ENCODE measurements at places on chromosomes 5 and 9.

GRCh38 chr9:21904776-21905175 is 89.4 kb downstream of the CDKN2A start:
- DNase-seq = no peak

GRCh38 chr5:71740015-71740753 is 21.1 kb downstream of the CARTPT start:
- no peak for DNase-seq

DNA sequence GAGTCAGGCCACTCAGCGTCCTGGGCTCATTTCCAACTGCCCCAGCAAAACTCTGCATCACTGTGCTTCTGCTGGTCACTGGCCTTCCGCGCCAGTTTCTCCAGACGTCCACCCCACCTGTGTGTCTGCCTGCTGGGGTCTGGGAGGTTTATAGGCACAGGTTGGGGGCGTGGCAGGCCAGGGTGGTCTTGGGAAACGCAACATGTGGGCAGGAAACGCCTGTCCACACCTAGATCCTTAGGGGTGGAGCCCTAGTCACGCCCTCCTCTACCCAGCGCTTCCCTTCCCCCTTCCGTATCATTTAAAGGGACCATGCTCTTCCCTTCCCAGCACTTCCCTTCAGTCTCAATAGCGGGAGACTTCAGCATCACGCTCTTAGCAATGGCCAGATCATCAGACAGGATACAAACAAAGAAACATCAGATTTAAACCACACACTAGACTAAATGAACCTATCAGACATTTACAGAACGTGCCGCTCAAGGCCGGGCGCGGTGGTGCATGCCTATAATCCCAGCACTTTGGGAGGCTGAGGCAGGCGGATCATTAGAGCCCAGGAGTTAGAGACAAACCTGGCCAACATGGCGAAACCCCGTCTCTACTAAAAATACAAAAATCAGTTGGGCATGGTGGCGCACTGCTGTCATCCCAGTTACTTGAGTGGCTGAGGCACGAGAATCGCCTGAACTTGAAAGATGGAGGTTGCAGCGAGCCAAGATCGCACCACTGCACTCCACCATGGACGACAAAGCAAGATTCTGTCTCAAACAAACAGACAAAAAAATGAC is 11.8 kb upstream of the BTNL9 start:
- no peak for DNase-seq

GRCh38 chr5:139543423-139543991 is 17.6 kb upstream of the UBE2D2 start:
- DNase-seq = no peak

DNA sequence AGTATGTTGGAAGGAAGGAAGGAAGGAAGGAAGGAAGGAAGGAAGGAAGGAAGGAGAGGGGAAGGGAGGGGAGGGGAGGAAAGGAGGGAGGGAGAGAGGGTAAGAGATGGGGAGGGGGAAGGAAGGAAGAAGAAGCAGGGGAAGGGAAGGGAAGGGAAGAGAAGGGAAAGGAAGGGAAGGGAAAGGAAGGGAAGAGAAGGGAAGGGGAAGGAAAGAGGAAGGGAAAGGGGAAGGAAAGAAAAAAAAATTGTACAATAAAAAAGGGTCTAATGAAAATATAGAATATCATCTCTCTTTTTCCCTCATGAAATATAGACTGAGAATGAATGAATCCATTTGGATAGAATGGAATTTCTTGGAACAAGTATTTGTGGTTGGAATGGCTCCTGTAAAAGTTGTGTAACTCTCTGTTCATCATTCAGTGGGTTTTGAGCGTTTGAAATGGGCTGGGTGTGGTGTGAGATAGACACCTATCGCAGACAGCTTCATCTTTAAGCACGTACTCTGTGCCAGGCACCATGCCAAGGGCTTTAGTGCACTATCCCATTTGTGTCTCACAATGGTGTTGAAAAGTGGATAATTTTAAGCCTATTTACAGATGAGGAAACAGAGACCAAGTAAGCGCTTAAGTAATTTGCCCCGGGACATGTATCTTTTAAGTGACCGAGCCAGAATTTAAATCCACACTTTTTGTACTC is 11.6 kb upstream of the PAPPA start:
- DNase-seq = no peak

GRCh38 chr5:81787474-81788242 is 36.8 kb upstream of the SSBP2 start:
- no peak for DNase-seq

DNA sequence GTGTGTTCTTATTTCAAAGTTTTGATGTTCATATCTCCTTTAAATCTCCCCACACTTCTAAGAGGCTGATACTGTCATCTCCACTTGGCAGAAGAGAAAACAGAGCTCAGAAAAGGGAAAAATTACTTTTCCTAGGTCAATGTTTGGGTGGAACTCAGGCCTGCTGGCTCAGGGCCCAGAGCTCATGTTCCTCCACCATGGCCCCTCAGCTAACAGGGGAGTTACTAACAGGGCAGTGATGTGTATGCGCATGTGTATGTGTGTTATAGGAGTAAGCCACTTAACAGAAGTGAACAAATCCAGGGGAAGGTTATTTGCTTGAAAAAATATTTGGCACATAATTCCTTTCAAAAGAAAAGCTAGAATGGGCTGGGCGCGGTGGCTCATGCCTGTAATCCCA is 2.5 kb downstream of the C1QTNF2 start:
- no peak for DNase-seq

GRCh38 chr5:155676967-155677366 is 650.0 kb upstream of the SGCD start:
- no peak for DNase-seq

DNA sequence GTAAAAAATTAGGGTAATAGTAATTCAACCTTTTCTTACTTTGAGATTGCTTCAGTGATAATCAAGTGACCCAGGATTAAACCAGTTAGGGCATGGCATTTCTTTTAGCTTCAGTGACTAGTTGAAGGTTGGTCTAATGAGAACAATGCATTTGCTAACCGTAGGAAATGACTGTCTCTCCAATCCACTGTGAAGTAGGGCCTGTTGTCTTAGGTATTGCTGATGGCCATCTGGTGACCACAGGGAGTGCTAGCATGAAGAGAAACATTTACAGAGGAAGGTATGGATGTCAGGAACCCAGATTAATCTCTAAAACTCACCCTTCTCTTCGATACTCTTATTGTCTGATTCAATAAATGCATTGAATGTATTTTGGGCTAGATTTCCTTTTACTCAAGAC is 535.9 kb upstream of the SEMA6A start:
- DNase-seq = no peak

DNA sequence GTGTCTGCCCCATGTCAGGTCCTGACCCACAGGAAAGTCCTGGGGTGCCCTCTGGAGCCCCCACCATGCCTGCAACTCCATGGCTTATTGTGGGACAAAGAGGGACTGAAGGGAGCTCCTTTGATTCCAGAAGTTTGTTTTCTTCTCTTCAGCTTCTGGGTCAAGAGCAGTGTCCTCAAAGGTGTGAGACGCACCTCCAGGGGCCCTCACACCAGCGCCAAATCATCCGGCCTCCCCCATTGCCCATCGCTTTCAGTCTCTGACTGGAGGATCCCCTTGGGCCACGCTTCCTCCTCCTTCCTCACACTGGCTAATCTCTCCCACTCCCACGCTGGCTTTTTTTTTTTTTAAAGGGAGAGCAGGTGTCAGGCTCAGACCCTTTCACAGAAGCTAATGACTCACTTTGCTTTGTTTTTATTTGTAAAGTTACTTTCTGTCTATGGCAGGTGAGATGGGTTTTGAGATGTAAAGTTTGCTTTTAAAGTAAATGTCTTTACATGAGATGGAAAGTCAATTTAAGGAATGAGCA is 16.7 kb downstream of the CDHR2 start:
- no peak for DNase-seq

DNA sequence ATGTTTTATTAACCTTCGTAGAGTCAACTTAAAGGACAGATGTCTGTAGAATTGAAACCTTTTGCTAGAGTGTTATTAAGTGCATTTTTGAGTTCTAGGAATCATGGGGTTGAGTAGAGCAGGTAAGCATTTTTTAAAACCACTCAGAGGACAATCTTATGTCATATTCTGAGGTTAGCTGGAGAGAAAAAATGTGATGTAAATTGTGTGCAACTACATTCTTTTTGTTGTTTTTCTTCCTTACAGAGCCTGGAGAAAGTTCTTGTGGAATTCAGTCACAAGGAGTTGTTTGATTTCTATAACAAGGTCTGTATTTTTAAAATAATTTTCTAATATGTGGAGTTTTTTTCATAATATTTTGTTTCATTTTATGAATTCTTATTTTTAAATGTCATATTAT is 206.4 kb downstream of the COMMD10 start:
- no peak for DNase-seq

- no peak for DNase-seq
Measured at GRCh38 chr9:72743836-72744235, 209.0 kb downstream of the ALDH1A1 start.

- no peak for DNase-seq
Measured at GRCh38 chr5:119966028-119966427, 336.7 kb downstream of the FAM170A start.

DNA sequence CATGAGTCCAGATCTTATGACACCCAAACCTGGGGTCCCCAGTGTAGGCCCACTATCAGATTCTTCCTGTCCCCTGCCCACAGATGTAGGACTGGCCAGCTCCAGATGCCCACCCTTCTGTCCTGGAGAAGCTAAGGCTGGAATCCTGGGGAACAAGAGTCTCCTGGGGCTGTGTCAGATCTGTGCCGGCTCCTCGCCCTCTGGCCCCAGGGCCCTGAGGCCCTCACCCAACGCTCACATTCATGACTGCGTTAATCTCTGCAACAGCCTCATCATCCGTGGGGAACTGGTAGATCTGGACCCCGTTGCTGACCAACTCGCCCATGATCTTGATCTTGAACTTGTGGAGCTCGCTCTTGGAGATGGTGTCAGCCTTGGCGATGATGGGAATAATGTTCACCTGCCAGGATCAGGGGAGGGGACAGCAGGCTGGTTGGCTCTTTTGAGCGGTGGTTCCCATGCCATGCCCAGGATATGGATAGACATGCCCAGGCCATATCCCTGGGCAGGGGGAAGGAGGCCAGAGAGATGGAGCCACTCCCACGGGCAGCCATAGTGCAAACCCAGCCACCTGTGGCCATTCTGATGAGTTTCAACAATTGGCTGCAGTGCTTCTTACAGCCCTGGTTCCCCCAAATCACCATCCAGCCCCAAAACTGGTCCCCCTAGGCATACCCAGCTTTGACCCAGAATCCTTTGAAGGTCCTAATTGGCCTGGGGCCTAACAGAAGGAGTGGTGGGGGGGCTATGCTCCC is 14.6 kb downstream of the SEPTIN8 start:
- DNase-seq = no peak

DNA sequence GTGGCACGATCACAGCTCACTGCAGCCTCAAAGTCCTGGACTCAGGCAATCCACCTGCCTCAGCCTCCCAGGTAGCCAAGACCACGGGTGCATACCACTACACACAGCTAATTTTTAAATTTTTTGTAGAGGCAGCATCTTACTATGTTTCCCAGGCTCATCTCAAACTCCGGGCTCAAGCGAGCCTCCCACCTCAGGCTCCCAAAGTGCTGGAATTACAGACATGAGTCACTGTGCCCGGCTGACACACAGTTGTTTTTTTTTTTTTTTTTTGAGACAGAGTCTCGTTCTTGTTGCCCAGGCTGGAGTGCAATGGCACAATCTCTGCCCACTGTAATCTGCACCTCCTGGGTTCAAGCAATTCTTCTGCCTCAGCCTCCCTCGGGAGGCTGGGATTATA is 70.1 kb upstream of the CNOT6 start:
- no peak for DNase-seq

- no peak for DNase-seq
Measured at GRCh38 chr9:133306242-133307204, 29.5 kb downstream of the SURF6 start.

GRCh38 chr5:179154991-179155955 is 95.1 kb downstream of the ZNF354C start:
- DNase-seq = no peak

DNA sequence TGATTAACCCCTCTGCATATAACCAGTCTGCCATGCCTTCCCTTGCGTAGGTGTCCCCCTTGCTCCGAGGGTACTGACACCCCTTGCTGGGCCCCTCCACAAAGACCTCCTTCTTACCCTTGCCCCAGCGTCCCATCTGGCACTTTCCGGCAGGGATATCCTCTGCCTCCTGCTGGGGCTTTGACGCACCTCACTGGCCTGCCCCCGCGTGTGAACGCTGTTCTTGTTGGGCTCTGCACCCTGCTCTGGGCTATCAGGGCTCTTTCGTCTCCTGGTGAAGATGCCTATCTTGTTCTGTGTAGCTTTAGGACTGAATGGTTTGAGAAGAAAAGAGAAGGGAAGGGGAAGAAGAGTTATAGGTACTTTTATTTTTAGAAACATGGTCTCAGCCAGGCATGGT is 53.0 kb downstream of the SUB1 start:
- DNase-seq = no peak

DNA sequence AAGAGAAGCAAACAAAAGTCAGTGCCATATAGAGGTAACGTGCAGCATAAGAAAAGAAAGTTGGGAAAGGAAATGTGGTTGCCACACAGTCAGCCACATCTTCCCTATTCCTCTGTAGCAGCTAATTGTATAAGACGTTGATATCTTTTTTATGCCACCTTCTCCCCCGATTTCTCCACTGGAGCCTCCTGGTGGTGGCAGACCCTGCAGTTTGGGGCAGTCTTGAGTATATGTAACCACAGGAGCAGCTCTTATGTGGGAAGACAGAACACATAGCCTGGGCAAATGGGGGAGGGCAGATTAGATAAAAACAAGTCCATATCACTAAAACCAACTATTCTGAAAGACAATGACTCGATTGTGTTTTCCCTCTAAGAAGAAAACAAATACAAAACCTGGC is 99.7 kb downstream of the PLCXD3 start:
- no peak for DNase-seq

DNA sequence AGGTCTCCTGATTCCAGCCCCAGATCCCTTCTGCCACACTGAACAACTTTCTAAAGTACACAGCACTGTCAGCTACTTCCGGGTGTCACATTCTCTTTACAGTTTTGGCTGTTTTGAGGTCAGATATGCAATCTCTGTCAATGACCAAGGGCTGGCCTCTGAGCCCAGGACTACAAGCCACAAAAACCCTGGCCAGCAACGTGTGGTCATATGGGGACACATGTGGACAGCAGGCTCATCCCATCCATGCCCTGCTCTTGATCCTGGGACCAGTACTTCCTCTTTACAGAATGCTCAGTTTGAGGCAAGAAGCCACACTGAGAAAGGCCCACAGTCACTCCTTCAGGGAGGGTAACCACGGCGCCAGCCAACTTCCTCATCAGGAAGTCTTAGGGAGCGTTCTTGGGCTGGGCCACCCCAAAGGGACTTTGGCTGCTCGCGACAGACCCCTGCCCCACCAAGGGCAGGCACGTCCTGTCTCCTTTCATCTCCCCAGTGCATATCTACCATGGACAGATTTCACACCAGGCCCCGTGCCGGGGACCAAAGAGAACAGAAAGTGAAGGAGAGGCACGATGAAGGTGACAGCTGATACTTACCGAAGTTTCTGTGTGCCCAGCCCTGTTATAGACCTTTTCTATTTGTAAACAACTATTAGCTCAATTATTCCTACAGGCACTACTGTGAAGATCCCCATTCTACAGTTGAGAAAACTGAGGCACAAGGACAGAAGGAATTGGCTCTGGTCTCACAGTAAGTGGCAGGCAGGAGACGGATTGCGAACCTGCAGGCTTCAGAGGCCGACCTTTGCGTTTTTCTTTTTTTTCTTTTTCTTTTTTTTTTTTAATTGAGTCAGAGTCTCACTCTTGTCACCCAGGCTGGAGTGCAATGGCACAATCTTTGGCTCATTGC is 37.3 kb downstream of the STK10 start:
- no peak for DNase-seq

GRCh38 chr9:3403315-3403714 is 122.5 kb downstream of the RFX3 start:
- no peak for DNase-seq
